ENCODE measurements at places on chromosomes 1 and 21.

DNA sequence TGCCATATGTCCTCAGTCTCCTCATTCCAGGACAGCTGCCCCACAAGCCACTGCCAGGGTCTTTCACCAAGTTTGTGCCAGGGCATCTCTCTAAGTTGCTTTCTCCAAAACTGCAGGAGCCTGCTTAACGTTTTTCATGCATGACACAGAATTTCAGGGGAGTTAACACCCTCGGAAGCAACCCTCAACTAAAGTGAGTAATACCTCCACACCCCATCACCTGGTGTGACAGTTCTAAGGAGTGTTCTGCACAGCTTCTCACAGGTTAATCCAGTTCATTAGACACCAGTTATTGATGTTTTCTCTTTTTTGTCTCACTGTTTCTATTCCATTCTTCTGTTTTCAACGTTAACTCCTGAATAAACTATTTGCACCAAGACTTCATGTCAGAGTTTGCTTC, 115.0 kb downstream of the BACH1 start:
- DNase-seq = no peak

DNA sequence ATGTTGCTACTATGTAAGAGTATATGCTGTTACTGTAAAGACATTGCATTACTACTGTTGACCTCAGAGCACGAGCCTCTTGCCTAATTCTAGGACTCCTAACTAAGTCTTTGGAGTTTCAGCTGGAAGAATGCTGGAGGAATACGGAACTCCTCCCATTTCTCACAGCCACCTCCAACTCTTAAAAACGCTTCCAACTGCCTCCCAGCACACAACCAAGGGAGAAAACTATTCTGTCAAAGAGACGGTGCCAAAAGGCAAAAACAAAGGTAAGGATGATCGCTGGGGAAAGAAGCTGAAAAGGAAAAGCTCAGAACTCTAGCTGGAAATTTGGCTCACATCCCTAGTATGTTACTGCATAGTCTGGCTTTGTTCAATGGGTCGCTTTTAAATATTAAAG, at the start of gene FMO2:
TSS of gene FMO2 (plus strand) at position 210 of the 400 bp plus-strand sequence. CDS start 414 bp downstream, outside the sequence.
- peak; percentile 3 for DNase-seq

GRCh38 chr1:55882931-55883330, 667.8 kb upstream of the USP24 start:
- no peak for DNase-seq

GRCh38 chr1:13951793-13952751, 252.1 kb downstream of the PRDM2 start:
- peak; percentile 65 for DNase-seq

GRCh38 chr21:45912611-45913417, 68.8 kb upstream of the COL6A1 start:
- no peak for DNase-seq

- no peak for DNase-seq
Observed at GRCh38 chr21:42973309-42973990, 912 bp upstream of the PKNOX1 start.

DNA sequence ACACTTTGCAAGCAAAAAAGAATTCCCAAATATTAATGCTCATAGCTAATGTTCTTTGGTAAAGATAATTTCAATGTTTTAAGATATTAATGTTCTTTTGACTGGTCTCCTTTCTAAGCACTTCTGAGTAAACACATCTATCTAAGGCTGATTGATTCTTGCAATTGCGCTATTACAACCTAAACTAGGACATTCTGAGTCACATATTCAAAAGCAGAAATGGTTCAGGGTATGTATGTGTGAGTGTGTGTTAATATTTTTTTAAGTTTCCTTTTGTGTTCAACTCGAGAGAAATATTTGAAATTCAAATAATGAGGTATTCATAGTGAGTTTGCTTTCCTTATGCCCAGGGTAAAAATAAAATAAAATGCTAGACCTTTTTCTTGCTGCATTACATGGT, 203.6 kb upstream of the GRIK3 start:
- DNase-seq = no peak

- no peak for DNase-seq
Observed at GRCh38 chr1:230316864-230317745, 109.0 kb downstream of the PGBD5 start.

DNA sequence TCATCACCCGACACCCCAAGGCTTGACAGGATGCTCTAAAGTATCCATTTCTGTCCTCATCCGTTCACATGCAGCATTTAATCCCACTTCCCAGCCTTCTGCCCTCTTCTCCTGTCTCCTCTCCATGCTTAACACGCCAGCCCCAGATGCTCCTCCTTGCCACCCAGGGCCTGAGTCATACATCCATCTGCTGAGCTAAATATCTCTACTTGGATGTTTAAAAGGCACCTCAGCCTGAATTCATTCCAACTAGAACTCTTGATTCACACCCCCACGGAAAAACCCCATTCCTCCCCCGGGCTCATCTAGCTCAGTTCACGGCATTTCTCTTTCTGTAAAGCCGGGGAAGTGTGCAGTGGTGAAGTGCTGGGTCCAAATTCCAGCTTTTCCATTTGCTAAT, 27.7 kb downstream of the TEX35 start:
- peak; percentile 55 for DNase-seq

GRCh38 chr1:53460211-53460634, 1.0 kb downstream of the DMRTB1 start:
- no peak for DNase-seq

- no peak for DNase-seq
Observed at GRCh38 chr1:1809489-1809888, 31.2 kb upstream of the NADK start.

DNA sequence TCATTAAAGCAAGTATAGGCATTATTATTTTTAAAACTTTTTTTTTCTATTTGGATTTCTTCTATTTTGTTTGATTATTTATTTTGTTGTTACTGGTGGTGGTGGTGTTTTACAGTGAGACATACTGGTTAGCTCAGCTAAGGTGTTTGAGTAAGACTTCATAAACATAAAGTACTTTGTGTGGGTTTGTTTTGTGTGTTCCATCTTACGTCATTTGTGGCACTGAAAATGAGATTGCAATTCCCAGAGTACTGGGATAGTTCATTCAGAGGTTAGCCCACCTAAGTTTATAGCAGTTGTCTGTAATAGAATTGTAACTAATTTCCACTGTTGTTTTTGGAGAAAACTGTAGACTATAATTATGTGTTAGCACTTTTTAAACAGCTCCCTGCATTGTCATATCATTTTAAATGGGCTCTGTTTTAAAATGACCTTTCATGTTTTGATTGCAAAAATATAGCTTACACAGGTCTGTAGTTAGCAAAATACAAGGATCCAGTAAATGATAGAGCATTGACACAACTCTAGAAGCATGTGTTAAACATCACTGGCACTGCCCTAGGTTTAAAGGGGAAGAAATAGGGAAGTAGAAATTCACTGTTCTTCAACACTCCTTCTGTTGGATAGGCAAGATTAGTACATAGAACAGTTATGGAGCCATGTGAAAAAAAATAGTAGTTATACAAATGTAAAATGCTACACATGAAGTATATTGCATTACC, 171.7 kb downstream of the NFIA start:
- no peak for DNase-seq

DNA sequence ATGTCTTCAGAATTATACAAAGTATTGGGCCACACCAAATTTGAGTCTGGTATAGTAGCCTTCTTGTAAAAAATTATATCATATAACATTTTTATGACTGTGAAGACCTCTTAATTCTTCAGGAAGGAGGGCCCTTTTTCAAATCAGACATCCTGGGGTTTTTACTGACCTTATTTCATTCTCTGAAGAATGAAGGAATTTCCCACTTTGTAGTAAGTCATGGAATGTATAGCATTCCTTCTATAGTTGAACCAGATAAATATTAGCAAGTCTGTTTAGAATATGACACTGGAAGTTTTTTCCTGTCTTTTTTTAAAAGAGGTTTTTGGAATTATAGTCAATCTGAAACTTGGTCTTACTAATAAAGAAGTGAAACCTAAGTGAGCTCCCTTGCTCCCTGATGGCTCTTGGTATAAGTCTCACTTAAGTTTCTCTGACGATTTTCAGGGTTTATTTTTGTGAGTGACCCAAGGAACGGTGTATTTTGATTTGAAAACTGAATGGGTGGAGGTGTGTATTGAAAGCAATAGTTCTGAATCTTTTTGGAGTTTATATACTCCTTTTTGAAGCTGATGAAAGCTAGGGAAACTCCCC, 23.7 kb downstream of the SNX27 start:
- DNase-seq = no peak

- DNase-seq = no peak
Observed at GRCh38 chr1:151915061-151915686, 5.9 kb upstream of the THEM4 start.

- DNase-seq = peak; percentile 99
Observed at GRCh38 chr1:207393610-207394009, 60.5 kb upstream of the CR2 start.

- DNase-seq = no peak
Observed at GRCh38 chr1:244113532-244114320, 62.6 kb downstream of the ZBTB18 start.

DNA sequence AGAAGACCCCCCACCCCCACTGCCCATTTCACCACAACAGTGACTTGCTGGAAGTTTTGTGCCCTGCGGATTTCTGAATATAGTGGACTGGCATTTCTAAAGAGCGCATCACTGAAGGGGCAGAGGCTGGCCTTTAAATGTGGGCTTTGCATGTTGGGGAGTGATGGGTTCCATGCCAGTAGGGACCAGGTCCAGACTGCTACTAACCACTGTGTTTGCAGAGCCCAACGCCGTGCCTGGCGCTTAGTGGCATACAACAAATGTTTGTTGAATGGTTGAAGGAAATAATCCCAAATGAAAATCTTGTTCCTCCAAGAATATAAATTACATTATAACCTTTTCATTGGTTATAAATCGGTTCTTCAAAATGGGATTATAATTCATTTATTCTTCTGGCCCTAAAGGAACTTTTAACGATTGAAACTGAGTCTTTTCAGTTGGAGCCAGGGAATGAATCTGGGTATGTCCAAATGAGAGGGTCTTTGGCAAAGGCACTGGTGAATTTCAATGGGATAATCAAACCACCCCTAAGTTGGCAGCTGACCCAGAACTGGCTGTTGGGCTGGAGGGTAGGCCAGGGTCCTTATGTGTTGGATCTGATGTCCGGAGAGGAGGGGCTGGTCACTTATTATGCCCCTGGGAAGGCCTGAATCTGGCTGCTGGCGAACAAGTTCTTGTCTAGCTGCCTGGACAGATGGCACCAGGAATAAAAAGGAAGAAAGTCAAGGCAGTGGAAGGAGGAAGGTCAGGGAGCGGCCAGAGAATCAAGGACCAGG, 13.8 kb upstream of the SDHB start:
- no peak for DNase-seq

GRCh38 chr1:170009551-170009950, 64.9 kb downstream of the KIFAP3 start:
- DNase-seq = no peak

DNA sequence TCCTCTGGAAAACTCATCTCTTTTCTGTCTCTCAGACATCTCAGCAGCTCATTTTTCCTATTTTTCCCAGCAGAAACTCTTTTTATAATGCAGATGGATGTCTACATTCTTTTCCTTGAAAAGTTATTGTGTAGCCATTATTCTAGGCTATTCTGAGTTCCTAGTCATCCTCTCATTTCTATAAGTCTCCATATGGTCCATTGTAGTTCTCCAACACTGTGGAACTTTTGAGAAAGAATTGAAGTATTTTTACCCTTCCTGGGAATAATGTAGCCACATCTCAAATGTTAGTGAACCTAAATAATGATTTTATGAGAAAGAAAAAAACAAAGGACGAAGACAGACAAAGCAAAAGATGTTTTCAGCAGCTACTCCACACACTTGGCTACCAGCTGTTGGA, 26.4 kb upstream of the GPR25 start:
- DNase-seq = no peak

- DNase-seq = peak; percentile 44
Observed at GRCh38 chr1:2275796-2276536, 47.8 kb downstream of the SKI start.

- DNase-seq = peak; percentile 89
Observed at GRCh38 chr1:47934243-47934805, 62.9 kb downstream of the TRABD2B start.

DNA sequence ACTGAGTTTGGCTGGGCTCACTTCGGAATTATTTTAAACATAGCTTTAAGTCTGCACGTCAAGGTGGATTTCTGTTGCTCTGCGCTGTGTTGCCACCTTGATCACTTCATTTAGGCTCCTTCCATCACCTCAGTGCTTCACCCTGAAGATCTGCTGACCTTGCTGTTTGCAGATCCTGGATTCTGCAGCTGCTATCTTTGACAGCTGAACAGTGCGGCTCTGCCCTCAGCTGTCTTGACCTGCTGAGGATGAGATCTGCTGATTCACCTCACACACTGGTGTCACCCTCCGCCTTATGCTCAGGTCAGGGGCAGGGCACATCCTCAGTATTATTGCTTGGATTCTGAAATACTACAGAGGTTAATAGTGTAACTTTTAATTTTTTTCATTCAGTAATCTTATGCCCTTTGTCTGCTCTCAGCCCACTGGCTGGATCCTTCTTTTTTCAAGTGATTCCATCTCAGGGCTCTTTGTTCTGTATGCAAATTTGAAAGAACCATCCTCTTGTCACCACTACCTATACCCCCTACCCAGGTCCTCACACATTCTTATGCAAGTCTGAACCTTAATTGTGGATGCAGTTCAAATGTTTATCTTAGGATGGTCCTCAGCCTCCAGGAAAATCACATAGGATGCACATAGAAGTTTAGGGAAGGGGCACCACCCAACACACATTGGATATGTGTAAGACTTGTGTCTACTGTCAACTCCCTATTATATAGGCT, 364.0 kb downstream of the OLFM3 start:
- DNase-seq = no peak

DNA sequence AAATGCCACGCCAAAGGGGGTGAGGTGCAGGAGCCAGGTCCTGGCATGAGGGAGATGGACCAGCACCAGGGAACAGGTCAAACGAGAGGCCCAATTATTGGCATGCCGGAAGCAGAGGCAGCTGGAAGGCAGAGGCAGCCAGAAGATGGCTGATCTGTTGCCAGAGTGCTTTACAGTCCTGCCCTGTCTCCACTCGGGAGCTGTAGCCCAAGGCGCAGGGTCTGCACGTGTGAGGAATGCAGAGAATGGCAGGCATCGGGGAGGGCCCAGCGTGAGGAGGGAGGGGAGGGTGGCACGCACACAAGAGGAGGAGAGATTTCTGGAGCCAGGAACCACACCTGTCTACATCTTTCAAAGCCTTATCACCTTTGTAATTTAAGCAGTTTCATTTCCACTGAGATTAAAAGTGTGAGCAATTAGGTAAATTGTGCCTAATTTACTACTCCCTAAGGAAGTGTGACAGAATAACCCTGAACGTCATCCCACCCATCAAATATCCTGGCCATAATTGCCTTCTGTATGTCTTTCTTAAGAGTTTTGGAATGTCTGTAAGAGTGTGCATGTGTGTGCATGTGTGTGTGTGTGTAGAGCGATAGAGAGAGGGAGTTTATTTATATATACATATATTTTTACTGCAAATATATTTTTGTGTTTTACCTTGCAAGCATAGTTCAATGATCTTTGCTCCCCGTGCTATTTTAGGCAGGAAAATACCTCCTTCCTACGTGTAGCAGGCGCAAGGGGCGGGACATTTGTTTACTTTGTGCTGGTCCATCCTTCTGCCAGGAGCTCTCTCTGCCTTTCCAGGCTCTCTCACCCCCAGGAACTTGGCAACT, 125.5 kb upstream of the SERBP1 start:
- DNase-seq = no peak
